NCI-H1417 (cell line): ENCODE measurements at places on chromosomes 3 and 15.

- DNase-seq, result no peak
Measured at GRCh38 chr15:93031103-93031464, 57.9 kb downstream of the RGMA start.

- no peak for DNase-seq
Measured at GRCh38 chr3:182400838-182401237, 392.5 kb upstream of the ATP11B start.

- DNase-seq, result no peak
Measured at GRCh38 chr3:194976049-194976451, 290.4 kb downstream of the FAM43A start.

- no peak for DNase-seq
Measured at GRCh38 chr15:56053046-56053400, 59.6 kb upstream of the NEDD4 start.

DNA sequence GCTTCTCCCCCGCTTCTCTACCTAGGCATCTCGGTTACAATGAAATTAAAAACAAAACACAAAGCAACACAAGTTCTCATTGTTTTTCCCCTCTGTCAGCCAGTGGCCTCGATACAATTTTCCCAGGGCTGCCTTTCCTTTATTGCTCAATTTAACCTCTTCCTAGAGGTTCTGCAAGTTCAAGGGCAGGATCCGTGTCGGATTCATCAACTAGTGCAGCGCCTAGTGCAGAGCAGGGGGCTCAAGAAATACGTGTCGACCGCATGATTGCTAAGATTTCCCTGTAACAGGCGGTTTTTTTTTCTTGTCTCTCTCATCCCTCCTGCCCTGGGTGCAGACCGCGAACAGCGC is 1.4 kb upstream of the BHLHE40 start:
- DNase-seq, result no peak

- DNase-seq, result no peak
Measured at GRCh38 chr3:107981471-107982111, 109.2 kb downstream of the CD47 start.

DNA sequence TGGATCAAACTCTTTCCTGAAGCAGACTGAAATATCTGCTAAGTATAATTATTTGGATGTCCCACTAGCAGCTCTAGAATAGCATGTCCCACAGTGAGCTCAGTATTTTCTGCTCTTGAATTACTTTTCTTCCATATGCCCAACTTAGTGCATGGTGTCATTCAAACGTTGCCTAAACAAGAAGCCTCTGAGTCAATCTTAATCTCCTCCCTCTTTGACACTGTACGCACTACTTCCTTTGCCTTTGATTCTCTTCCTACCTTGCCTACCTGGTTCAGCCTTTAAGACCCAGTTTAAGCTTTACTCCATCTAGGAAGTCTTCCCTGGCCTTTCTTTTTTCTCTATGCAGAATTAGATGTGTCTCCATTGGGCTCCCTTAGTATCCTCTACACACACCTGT is 54.5 kb downstream of the SEC22A start:
- DNase-seq, result no peak

GRCh38 chr3:17081520-17081919 is 196.8 kb downstream of the PLCL2 start:
- DNase-seq, result no peak

DNA sequence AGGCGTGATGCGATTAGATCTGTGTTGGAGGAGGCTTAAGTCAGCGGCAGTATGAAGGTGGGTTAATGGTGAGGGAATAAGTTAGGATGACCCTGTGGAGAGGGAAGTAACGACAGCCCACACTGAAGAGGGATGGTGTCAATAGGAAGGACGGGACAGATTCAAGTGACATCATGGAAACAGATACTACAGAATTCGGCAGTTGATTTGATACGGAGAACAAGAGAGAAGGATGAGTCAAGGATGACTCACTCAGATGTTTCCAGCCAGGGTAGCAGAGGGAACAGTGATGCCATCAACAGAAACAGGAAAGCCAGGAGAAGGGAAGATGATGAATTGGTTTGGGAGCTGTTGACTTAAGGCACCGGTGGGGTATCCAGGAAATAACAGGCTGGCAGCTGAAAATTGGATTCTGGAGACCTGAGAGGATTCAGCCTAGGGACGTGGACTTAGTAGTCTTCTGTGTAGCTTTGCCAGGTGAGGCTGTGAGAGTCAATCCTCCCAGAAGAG is 38.0 kb downstream of the SHC4 start:
- no peak for DNase-seq

DNA sequence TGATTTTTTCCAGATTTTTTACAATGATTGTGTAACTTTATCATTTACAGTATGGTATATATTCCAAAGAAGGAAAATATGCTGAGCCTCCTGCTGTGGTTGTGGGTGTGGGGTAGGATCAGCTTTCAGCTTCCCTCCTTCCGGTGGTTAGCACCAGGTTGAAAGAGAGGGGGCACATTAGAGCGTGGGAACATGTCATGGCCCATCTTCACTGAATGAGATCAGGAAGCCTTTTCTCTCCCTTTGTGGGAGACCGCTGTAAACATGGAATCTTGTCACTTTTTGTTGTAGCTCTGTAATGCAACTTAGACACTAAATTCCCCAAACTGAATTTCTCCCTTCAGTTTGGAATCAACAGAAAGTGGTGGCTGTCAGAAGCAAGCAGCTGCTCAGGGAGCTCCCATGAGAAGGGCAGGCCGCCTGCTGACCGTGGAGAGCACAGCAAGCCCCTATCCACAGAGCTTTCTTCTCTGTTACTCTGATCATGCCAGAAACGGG is 86.7 kb upstream of the LIMD1 start:
- DNase-seq, result no peak

- DNase-seq, result no peak
Measured at GRCh38 chr3:124986192-124987143, 51.9 kb upstream of the MUC13 start.

DNA sequence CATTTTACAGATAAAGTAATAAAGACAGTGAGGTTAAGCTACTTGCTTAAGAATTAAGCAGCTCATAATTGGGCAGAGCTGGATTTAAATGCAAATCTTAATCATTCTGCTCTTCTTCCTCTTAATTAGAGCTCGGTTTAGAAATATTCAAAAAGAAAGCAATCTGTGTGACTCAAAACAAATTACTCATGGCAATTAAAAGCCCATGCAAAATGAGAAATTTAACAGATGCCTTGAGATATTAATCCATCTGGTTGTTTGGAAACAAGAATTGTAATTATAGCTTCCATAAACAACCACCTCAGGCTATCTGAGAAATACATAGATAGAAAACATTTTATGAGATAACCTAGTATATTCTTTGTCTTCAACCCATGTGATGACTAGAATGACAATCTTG is 44.2 kb upstream of the DCBLD2 start:
- DNase-seq, result no peak

- DNase-seq, result no peak
Measured at GRCh38 chr15:58016581-58017175, 48.8 kb downstream of the ALDH1A2 start.

GRCh38 chr3:56720849-56721248 is 37.8 kb upstream of the TASOR start:
- DNase-seq, result no peak

DNA sequence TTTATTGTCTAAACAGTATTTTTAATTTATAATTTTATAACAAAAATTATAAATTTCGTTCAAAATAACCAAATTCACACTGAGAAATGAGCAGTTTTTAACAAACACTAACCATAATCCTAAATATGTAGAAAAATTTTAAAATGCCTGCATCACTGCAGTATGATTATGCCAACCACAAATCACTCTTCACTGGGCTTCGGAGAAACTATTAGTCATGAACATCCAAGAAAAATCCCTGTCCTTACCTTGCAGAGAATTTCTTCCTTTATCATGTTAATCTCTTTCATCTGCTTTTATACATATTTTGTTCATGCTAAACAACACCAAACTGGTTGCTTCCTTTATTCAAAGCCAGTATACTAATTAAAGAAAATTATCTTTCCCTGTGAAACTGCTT is 511.0 kb upstream of the ALCAM start:
- no peak for DNase-seq

GRCh38 chr3:43915546-43915945 is 224.8 kb downstream of the ABHD5 start:
- no peak for DNase-seq
